Left renal pelvis (tissue), 4 donors: ENCODE measurements at places on chromosomes 5 and 9. TPM values are rescaled to one million over a fixed set of nuclear protein-coding genes. Genes with fewer than 3 reads are reported as not detected.

Gene PCDHA11
- polyA plus RNA-seq = 0.17 TPM

DNA sequence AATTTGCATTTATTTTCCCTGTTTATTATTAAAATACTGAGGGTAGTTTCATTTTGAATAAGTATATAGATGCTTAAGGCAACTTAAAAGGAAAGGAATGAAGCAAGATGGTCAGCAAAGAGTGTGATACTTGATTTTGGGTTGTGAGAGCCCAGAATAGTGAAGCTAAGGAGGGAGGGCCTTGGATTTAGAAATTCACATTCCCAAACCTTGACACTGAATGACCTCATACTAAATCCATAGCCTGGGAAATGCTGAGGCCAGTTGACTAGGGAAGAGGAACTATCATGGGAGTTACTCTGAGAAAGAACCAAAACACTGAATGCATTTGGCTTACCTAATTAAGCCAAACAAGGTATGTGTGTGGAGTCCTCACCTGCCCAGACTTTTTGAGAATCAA, 292.5 kb downstream of the SPATA31D1 start:
- DNase-seq = no peak

DNA sequence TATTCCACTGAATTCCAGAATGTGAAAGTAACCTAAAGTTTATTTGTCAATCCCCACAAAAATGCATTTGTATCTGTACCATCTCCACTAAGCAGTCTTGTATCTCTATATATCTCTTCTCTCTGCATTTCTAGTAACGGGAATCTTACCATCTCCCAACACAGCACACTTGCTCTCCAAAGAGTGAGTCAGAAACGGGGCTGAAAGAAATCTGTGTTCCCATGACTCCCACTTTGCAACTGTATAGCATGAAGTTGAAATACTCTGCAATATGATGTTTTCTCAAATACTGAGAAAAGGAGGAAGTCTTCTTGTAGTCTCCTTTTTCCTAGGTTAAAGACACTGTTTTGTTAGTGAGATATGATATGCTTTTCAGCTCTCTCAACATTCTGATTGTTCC, 848.8 kb upstream of the ACO1 start:
- DNase-seq = no peak

DNA sequence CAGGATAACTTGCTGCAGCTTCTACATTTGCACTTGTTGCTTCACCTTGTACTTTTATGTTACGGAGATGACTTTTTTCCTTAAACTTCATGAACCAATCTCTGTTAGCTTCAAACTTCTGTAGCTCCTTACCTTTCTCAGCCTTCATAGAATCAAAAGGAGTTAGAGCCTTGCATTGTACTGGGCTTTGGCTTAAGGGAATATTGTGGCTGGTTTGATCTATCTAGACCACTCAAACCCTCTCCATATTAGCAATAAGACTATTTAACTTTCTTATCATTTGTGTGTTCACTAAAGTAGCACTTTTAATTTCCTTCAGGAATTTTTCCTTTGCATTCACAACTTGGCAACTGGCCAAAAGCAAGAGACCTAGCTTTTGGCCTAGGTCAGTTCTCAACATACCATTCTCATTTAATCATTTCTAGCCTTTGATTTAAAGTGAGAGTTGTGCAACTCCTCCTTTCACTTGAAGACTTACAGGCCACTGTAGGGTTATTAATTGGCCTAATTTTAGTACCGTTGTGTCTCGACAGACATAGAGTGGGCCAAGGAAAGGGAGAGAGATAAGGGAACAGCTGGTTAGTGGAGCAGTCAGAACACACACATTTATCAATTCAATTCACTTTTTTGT, 63.7 kb downstream of the SHOC1 start:
- no peak for DNase-seq

DNA sequence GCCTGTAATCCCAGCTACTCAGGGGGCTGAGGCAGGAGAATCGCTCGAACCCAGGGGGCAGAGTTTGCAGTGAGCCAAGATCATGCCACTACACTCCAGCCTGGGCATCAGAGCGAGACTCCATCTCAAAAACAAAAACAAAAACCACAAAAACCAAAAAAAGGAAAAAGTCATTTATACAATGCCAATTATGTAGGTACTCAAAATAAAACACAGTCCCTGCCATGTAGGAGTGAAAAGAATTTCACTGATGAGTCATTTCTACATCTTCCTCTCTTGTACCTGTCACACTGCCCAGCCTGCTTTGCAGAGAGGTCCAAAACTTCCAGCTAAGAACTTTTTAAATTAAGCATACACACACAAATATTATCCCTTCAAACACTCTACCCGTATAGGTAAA, 215.8 kb downstream of the EPB41L4A start:
- DNase-seq = no peak
